ENCODE measurements at places on chromosomes 16 and 17.
A peak's percentile ranks its signal among the peaks of the same experiment; 100 is the strongest.

- no peak for DNase-seq
Measured at GRCh38 chr17:35977509-35977908, 3.8 kb downstream of the CCL16 start.

- no peak for DNase-seq
Measured at GRCh38 chr17:823501-823902, 41.3 kb downstream of the MRM3 start.

- DNase-seq: no peak
Measured at GRCh38 chr17:78233678-78234077, 2.2 kb downstream of the TMEM235 start.

DNA sequence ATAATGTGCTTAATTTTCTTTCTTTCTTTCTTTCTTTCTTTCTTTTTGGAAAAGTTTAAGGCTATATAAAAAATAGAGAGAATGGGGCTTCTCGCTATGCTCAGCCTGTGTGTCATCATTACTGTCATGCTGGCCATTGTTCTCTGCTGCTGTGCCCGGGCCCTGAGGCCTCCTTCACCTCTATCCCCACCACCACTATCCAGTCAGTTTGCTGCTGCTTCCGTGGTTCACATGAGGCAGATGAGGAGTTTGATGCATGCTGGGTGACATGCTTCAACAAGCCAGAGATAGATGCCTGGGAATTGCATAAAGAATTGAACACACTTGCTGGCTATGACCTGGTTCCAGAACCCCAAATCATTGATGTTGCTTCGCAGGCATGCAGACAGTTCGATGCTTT is 36.3 kb downstream of the PITPNC1 start:
- no peak for DNase-seq

DNA sequence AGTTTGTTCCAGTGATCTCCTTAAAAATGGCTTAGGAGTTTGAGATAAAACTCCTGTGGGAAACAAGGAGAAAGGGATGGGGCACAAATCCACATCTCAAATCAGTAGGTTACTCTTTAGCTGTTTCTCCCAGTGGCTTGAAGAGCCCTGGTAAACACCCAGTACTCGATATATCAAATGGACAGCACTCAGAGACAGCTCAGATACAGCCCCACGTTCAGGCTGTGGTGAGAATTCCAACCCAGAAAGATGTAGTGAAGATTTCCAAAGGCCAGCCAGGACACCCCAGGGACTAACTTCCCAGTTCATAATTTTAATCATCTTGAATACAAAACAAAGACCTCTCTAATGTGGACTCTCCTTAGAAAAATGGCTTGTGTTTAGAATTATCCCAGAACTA is 6.4 kb upstream of the VEZF1 start:
- no peak for DNase-seq

- peak; percentile 63 for DNase-seq
Measured at GRCh38 chr17:64385187-64386083, 5.2 kb downstream of the PECAM1 start.

DNA sequence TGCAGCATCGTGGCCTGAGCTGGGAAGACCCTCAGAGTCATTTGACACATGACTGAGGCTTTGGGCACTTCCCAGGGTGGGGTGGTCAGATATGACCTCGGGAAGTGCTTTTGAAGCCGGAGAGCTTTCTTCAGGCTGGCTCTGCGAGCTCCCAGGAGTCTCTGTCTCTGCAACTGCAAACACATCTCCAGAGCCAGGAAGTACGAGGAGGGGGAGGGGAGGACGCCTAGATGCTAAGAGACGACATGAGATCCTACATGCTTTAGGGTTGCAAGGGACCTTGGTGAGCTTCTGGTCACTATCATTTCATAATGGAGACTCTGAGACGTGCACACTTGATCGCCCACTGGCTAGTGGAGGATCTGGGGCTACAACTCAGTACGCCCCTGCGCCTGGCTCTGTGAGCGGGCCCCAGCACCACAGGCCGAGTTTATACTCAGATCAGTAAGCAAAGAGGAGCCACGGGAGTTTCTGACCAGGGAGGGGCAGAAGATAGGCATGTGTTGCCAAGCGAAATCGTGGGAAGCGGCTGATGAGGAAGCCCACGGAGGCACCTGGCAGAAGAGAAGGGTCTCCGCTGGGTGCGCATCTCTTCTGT is 527 bp upstream of the MGAT5B start:
- no peak for DNase-seq

DNA sequence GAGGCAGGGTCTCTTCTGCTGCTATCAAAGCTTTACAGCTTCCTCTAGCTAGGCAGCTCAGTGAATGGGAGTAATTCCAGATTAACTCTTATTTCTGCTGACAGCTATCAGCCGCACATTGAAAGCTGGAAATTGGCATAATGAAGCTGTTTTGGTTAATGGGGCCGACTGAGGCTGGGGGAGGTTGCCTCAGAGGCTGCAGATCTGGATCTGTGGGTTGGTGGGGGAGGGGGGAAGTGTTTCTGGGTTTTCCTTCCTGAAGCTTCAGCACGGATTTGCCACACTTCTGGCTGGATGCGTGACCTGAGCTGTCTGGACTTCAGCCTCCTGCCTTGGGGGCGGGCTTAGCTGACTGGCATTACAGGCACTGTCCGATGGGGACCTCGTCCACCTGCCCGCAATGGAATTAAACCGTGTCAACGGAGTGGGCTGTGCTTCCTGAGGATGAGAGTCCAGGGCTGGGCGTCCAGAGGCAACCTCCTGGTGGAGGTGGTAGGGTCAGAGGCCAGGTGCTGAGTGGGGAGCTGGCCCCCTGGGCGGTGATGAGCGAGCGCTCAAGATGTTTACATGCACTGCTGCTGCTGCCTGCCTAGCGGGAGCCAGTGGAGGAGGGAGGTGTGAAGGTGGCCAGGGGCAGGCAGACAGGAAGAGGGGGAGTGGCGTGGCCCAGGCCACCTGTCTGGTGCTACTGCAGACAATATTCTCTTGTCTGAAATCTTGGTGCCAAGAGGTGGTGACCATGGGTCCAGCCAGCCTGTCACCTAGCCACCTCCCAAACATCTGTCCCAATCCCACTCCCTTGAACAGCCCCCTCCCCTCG is 6.7 kb upstream of the ABCC3 start:
- no peak for DNase-seq

- DNase-seq: no peak
Measured at GRCh38 chr17:43927060-43927864, 15.0 kb downstream of the PPY start.

DNA sequence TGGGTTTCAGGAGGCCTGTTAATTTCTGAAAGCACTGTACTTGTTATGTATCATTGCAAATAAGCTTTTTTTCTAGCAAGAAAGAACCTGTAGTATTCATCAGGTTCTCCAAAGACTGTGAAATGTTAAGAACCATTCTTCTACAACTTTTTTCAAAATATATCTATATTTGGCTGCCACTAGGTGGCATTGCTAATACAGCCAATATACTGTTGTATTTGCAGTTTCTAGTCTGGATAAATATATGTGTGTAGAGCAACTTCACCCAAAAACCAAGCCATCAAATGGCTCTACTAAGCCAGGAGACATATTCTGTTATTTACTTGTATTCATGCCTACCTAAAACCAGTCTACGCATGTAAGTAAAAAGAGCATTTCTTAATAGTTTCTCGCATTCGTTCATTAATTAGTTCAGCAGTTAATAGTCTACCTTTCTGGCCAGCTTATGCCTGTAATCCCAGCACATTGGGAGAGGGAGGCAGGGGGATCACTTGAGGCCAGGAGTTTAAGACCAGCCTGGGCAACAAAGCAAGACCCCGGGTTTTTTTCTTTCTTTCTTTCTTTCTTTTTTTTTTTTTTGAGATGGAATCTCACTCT is 39.5 kb downstream of the VMP1 start:
- DNase-seq: no peak

GRCh38 chr17:51120357-51120738 is 320 bp downstream of the SPAG9 start:
- DNase-seq: peak; percentile 46

DNA sequence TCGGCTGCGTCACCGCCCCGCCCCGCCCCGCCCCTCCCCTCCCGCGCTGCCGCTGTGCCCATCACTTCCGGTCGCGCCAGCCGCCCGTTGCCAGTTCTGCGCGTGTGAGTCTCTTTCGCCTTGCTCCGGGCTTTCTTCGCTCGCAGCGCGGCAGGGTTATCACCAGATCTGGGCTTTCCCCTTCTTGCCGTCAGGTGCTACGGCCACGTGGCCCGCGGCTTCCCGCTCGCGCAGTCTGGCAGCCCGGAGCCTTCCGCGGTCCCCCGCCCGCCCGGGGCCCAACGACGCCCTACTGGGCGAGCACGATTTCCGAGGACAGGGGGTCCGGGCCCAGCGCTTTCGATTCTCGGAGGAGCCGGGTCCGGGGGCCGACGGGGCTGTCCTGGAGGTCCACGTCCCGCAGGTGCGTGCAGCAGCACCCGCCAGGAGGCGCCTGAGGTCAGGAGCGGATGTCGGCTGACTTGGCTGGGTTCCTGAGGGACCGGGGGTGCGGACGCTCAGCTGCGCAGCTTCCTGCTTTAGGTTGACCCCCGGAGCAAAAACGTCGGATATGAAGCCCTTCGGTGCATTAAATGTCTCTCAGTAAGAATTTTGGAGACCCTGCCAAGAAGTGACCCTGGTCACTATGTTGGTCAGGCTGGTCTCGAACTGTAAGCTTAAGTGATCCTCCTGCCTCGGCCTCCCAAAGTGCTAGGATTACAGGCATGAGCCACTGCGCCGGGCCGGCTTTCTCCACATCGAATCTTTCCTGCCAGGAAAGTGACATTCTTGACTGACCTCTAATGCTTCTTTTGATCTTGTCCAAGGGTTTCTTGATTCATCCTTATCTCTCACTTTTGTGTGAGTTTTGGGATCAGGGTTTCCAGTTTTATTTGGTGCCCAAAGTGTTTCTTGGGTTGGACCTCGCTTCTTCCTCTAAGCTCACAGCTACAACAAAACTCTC is at the start of gene METTL23:
METTL23 (plus strand) TSS at position 64 of the 943 bp plus-strand sequence. CDS start 2,872 bp downstream, outside the sequence.
- DNase-seq: peak; percentile 76

DNA sequence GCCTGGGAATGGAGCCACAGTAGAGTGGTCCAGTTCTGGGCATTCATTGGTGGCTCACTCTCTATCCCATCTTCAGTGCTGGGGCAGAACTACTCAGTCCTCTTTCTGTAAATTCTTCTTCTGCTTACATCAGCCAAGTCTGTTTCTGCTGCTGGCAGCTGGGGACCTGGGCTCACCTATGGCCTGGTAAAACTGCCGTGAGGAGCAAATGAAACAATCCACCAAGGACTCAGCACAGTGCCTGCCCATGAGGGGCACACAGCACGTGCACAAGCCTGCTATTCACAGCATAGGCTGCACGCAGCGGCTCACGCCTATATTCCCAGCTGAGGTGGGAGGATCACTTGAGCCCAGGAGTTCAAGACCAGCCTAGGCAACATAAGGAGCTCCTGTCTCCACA is 30.9 kb upstream of the SNN start:
- DNase-seq: no peak

DNA sequence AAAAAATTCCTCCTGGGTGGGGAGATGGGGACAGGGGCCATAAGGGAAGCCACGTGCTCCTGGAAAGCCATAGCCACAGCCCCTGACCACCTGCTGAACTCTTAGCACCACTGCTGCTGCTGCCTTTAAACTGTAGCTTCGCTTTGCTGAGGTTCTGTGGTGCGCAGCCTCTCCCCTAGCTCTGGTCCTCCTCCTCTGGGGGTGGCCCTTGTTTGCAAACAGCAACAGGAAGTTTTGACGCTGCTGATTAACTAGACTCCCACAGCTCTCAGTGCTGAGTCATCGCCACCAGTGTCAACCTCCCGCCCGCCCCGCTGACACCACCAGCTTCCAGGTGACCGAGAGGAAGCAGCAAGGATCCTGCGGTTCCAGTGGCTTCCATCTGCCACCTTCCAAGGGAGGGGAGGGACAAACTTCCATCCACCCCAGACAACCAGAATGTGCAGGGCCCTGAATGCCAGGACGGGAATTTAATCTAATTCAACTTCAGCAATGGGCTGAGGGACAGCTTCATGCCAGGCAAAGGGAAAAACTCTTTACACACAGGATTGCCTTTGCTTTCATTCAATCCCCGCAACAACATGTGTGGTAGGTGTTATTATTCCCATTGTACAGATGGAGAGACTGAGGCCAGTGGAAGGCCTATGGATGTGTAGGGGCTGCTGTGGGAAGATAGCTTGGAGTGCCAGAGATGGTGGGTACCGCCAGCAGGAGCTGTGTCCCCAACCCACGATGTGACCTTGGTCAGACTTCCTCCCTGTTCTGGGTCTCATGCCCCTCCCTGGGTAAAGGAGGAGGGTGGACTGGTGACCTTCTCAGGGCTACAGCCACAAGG is 8.1 kb upstream of the KIFC3 start:
- peak; percentile 74 for DNase-seq

- DNase-seq: no peak
Measured at GRCh38 chr17:81194941-81195901, 27.5 kb downstream of the CEP131 start.

GRCh38 chr17:1485423-1486376 is 6.8 kb downstream of the MYO1C start:
- peak; percentile 71 for DNase-seq

GRCh38 chr17:54968988-54969332 is 395 bp downstream of the STXBP4 start:
- peak; percentile 35 for DNase-seq

GRCh38 chr17:6449307-6449706 is 5.1 kb downstream of the PIMREG start:
- DNase-seq: no peak

Data from activated CD8-positive, alpha-beta memory T cell treated with anti-CD3 and anti-CD28 coated beads, Interleukin-2, amount 50 U/mL, for 4 hours (primary cell).